ENCODE measurements at places on chromosomes 12 and 14.

GRCh38 chr12:120413901-120414695 lies 23.8 kb upstream of the COX6A1 start:
- DNase-seq = no peak

GRCh38 chr12:53061404-53062010 lies 11.6 kb downstream of the TNS2 start:
- no peak for DNase-seq

- no peak for DNase-seq
Observed at GRCh38 chr14:78758333-78758732, 588.2 kb downstream of the NRXN3 start.

GRCh38 chr12:14931791-14932560 lies 6.4 kb downstream of the ERP27 start:
- no peak for DNase-seq

DNA sequence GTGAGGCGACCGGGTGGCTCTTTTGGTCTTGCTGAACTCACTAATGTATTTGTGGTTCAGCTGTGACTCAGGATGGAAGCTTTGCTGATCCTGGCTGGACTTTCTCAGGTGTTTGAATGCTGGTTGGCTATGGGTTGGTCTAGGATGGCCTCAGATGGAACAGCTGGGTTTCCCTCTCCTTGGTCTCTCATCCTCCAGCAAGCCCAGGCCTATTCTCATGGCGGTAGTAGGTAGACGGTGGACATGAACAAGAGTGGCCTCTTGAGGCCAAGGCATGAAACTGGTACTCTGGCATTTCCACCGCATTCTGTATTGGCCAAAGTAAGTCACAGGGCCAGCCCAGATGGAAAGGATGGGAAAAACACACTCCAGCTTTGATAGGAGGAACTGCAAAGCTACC lies 11.8 kb upstream of the POLR3B start:
- peak; percentile 17 for DNase-seq

- no peak for DNase-seq
Observed at GRCh38 chr12:120724720-120725119, 906 bp upstream of the ACADS start.

- DNase-seq = no peak
Observed at GRCh38 chr12:39341761-39342160, 101.2 kb downstream of the KIF21A start.

DNA sequence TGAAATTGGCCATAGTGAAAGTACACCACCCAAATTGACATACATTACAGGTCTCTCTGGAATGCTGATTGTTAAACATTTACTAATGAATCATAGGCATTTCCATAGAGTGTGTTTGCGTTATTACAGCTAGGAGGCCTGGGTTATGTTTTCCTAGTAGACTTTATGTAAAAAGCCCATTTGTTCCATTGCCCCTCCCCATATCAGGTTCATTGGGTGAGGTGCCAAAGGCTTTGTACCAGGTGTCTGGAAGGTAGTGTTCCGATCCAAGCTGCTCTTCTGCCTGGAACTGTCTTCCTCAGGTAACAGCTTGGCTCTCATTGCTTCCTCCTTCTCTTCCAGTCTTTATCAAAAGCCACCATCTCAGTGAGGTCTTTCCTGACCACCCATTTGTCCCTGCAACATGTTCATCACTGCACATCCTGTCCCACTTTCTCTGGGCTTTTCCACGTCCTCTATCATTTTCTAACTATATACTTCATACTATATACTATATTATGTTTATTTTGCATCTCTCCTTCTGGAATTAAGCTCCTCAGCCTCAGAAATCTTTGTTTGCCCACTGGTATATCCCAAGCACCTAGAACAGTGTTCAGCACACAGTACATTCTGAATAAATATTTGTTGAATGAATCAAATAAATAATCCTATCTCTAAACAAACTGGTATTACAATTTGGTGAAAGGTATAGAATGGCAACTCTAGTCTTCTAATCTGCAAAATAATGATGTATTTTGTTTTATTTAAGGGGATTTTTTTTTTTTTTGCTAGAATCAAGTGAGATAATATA lies 252.3 kb downstream of the KTN1 start:
- no peak for DNase-seq

GRCh38 chr12:11765421-11765816 lies 115.9 kb downstream of the ETV6 start:
- DNase-seq = no peak

Data from CD4-positive, alpha-beta T cell treated with Interleukin-17A for 1 hour (primary cell).